NCI-H526 treated with DMSO at 0.1 percent for 48 hours (cell line): ENCODE measurements at places on chromosomes 1 and 21.
A peak's percentile ranks its signal among the peaks of the same experiment; 100 is the strongest.

GRCh38 chr21:42269386-42269785 is 45.8 kb downstream of the TFF3 start:
- peak; percentile 82 for DNase-seq

DNA sequence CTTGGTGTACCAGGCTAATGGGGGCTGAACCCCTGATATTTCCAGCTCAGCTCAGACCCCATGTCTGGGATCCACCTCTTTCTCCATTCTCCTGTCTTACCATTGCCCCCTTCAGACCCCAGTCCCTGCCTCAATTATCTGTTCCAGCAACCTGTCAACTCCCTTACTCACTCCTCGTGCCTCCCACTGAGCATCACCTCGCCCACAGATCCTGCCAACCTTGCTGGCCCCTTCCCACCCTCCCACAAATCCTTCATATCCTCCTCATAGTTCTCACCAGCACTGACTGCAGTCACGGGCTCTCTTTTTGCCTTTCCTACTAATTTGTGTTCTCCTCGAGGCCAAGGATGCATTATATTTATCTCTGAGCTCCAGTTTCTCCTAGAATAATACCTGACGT is 62.9 kb downstream of the TMEM53 start:
- DNase-seq, result no peak

- DNase-seq, result no peak
Observed at GRCh38 chr1:71566413-71566812, 485.6 kb upstream of the ZRANB2 start.

GRCh38 chr1:3312898-3313575 is 141.4 kb upstream of the ARHGEF16 start:
- DNase-seq, result no peak

- DNase-seq, result no peak
Observed at GRCh38 chr1:231676487-231676886, 49.9 kb downstream of the DISC1 start.

DNA sequence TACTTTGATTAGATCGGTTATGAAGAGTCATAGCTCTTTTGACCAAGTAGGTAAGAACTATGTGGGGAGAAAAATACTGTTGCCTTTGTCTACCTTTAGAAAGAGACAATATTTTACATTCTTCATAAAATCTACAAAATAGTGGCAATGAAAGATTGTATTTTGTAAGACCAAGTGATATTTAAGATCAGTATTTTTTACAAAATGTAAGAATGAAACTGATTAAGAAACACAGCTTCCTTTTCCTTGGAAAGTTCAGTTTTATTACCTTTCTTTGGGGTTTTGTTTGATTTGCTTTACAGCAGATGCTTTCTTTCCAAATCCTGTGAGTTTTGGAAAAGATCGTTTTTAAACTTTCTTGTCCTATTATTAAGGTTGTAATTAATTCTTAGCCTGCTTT is 69.8 kb downstream of the SLC35A3 start:
- no peak for DNase-seq
